Stimulated activated CD4-positive, alpha-beta T cell treated with anti-CD3 and anti-CD28 coated beads, Interleukin-15, amount 100 ng/mL, for 24 hours (primary cell): ENCODE measurements at places on chromosomes 5 and 9.

- peak; percentile 60 for DNase-seq
Measured at GRCh38 chr5:8184455-8185063, 315.6 kb downstream of the MTRR start.

GRCh38 chr9:98231770-98232478, 23.5 kb downstream of the TBC1D2 start:
- DNase-seq = no peak

- DNase-seq = no peak
Measured at GRCh38 chr5:163350083-163350482, 87.3 kb upstream of the CCNG1 start.

- DNase-seq = no peak
Measured at GRCh38 chr9:121622387-121623203, 28.8 kb upstream of the DAB2IP start.

DNA sequence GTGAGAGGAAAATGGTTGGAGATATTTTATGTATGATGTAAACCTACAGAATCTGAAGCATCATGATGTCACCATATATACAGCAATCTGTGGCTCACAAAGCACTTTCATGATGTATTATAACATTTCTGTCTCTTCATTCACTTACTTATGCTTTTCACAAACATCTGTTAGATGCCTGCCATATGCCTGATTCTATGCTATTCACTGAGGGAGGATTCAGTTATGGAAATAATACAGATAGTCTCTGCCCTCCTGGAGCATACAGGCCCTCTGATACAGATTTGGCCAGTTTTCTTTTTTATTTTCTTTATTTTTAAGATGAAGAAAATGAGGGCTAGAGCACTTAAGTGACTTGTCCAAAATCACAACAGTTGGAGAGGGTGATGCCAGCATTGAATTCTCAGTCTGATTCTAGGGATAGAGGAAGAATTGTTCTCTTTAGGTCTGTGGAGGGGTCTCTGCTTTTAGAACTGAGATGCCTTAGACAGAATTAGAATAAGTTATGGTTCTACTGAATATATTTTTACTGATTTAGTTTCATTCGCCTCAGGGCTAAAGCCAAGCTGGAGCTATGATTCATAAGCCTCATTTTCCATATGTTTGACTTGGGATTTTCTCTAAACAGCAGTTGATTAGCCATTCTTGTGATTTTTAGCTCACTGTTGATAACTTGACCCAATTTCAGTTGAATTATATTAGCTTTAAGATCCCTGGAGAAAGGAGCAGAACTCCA, 636.4 kb downstream of the PRELID2 start:
- DNase-seq = no peak

DNA sequence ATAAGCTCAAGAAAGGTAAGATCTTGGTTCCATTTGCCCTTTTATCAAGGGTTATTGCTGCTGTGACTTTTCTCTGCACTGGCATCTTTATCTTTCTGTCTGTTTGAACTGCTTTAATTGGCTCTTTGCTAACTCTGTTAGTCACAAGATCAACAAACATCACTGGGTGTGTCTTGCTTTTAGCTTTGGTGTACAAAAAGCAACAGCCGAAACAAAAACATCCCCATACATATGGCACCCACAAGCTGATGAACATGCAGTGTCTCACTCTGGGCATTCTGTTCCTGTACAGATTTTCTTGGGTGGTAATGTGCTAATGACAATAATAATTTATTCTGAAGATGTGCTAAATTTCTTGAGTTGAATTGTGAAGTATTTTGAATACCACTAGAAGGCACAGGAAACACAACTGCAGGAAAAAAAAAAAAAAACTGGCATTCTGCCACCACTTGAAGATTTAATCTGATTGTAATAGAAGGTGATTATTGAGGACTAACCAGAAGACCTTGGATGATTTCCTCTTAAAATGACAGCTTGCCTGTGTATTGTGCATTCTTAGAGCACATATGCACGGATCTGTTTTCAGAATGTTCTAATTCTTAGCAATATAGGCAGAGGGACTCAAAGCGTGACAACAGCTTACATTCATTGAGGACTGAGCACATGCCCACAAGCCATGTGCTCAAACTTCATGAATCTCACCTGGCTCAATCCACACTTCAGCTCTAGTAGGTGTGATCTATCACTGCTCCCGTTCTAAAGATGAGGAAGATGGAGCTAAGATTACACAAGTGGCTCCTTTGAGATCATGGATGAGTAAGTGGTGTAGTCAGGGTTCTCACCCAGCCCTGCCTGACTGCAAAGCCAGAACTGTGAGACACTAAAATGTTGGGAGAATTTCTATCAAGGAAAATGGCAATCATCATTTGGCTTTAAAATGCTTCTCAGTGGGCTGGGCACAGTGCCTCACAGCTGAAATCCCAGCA, 96.4 kb downstream of the EBF1 start:
- no peak for DNase-seq

DNA sequence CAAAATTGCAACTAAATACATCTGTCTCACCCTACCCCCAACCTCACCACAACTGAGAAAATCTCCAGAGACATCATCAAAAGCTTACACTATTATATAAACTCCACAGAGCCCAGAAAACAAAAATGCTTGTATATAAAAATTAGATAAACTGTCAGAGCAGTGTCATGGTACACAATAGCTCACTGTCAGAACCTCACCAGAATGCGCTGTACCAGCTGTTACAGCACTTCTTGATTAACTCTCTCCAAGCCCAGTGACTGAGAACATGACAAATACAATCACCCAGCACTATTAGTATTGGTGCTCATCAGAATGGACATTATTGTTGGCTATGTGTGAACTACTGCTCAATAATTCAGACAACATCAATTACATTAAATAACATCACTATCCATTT, 65.7 kb downstream of the ZDHHC21 start:
- DNase-seq = no peak

DNA sequence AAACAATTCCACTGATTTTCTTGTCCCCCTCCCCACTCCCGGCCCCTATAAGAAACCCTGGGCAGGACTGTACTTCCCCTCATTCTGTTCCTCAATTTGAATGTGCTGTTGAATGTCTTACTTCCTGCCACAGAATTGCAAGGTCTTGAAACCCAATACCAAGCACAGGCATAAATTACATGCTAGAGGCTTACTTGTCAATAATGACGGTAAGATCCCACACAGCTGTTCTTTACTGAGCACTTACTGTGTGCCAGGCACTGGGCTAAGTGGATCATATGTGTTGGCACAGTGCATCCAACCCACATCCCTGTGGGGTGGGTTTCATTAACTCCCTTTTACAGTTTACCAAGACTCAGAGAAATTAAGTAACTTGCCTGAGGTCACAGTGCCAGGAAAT, 63.4 kb downstream of the MVB12B start:
- no peak for DNase-seq

DNA sequence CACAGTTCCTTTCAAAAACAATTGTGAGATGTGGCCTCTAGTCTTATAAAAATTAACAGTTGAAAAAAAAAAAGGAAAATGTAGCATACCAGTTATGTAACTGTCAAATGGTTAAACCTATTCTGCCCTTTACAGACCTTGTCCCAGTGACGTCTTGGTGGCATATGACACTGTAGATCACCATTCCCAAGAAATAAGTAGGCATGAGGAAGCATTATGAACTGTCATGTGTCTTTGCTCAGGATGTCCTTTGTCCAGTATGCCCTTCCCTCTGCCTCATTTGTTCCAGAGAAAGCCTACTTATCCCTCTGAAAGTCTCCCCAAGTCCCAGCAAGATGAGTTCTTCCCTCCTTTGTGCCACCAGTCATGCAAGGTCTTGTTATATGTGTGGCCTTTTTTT, 63.2 kb downstream of the PAM start:
- no peak for DNase-seq

- DNase-seq = no peak
Measured at GRCh38 chr5:33272288-33272687, 168.5 kb upstream of the TARS1 start.

- no peak for DNase-seq
Measured at GRCh38 chr5:105735704-105736103, 1935.0 kb downstream of the EFNA5 start.

DNA sequence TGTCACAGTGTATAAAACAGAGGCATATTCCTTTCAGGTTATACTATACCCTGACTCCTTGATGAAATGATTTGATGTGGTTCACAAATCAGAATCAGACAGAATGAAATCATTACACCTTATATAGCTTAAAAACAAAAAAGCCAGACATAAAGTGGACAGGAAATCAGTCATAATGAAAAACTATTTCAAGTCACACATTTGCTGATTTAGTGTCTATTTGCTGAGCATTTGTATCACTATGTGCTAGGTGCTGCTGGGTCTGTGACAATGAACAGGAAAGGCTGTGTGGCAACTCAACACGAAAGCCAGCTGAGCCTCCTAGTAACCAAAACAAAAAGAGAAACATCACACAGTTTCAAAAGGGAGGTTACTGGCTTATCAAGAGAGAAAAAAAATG, 194.0 kb downstream of the EFNA5 start:
- DNase-seq = no peak

GRCh38 chr5:111680737-111681413, 76.1 kb downstream of the NREP start:
- no peak for DNase-seq

GRCh38 chr5:14665949-14666348, 1.4 kb downstream of the OTULIN start:
- DNase-seq = peak; percentile 67

DNA sequence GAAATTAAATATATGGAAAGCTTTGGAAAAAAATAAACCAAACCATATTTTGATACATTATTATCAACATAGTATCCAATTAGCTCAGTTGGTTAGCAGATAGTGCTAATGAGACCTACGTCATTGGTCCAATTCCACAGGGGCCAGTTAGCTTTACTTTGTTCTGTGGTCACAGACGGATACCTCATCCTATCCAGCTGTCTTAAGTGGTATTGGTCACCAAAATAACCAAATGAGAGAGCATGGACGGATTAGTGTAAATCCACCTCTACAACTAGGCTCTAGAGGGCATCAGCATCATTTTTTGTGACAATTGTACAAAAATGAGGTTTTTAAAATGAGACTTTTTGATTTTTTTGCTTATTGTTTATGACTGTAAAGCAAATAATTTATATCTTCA, 364.2 kb downstream of the KIAA0825 start:
- DNase-seq = no peak

- no peak for DNase-seq
Measured at GRCh38 chr5:16944816-16945562, 8.9 kb upstream of the MYO10 start.

- DNase-seq = no peak
Measured at GRCh38 chr5:156359476-156359875, 32.5 kb downstream of the SGCD start.

DNA sequence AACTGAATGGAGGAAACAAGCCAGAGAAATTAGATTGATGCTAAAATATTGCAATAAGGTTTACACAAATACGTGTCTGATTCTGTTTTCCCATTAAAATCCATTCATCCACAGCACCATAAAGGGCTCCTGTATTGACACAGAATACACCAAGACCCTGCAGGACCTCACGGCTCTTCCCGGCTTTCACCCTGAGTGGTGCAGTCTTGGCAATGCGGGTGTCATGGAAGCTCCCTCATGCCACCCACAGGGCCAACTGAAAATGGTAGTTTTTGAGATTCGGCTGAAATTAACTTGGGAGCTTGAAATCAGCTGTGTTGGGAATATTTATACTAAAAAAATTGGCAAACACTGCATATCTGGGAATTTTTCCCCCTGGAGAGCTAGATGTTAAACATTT, 17.3 kb upstream of the EXOC3 start:
- no peak for DNase-seq

DNA sequence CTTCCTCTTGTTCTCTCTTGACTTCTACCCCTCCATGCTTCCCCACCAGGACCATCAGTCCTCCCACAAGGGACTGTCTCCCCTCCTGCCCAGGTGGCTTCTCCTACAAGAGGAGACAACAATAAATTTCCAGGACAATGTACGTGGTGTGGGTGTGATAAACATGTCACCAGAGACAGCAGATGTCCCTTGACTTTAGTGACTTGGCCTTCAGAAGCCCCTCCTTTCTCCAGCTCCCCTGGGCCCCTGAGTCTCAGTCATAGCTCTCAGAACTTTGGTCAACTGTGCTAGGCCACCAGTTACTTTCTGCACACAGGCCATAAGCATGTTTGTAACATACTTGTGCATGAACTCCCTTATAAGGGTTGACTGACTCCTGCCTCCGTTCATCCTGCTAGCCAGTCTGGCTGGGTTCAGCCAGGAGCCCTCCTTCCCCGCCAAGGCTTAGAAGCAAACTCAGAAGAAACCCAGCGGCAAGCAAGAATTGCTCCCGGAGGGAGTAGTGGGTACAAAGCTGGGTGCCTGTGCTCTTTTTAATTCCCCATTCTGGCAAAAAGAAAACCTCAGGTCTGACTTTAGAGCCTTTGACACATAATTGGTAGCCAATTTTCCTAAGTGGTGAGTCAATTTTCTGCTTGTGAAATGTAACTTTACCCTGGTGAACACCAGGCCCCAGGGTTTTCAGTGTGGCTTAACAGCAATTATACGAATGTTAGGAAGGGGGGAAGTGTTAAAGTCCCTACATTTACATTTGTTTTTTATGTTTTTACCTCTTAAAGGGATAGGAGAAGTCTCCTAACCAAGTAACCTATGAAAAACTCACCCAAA, 49.2 kb downstream of the EBF1 start:
- DNase-seq = no peak

- DNase-seq = no peak
Measured at GRCh38 chr9:105757496-105758251, 63.3 kb downstream of the TMEM38B start.
